OCI-LY7 (cell line): ENCODE measurements at places on chromosomes 13 and 19. TPM values are rescaled to one million over a fixed set of nuclear protein-coding genes. Genes with fewer than 3 reads are reported as not detected.

DNAJC15 gene
- total RNA-seq = not detected in 2 replicates

SRRM5 gene
- 0.61 and 0.85 TPM in 2 replicates for total RNA-seq

RASAL3 gene
- 52.0 and 53.3 TPM in 2 replicates for total RNA-seq

LILRA1 gene
- not detected in 2 replicates for total RNA-seq

SIGLEC5 gene
- not detected in 2 replicates for total RNA-seq

PSPN gene
- 2.1 and 2.9 TPM in 2 replicates for total RNA-seq

ZNF563 gene
- total RNA-seq = 5.9 and 6.6 TPM in 2 replicates

NBEA gene
- 9.0 and 11.0 TPM in 2 replicates for total RNA-seq

GAS6 gene
- not detected in 2 replicates for total RNA-seq

DAND5 gene
- 0.77 and 0.84 TPM in 2 replicates for total RNA-seq

CDC16 gene
- total RNA-seq = 48.7 and 54.8 TPM in 2 replicates

KLK5 gene
- not detected in 2 replicates for total RNA-seq

TNFSF9 gene
- 16.1 and 20.9 TPM in 2 replicates for total RNA-seq

EXOC3L2 gene
- total RNA-seq = not detected in 2 replicates

ELAVL1 gene
- total RNA-seq = 162 and 168 TPM in 2 replicates

TUBB4A gene
- total RNA-seq = 12.6 and 16.0 TPM in 2 replicates

TJP3 gene
- total RNA-seq = 1.8 and 2.3 TPM in 2 replicates

ZNF497 gene
- 4.5 and 6.1 TPM in 2 replicates for total RNA-seq

ZNF541 gene
- not detected in 2 replicates for total RNA-seq

CYP4F3 gene
- total RNA-seq = not detected in 2 replicates

IGFL3 gene
- total RNA-seq = not detected in 2 replicates

ZNF677 gene
- not detected in 2 replicates for total RNA-seq

GPX4 gene
- 148 and 156 TPM in 2 replicates for total RNA-seq

KLK8 gene
- not detected in 2 replicates for total RNA-seq

ZNF846 gene
- total RNA-seq = 10.9 and 16.6 TPM in 2 replicates

SIAH3 gene
- total RNA-seq = not detected in 2 replicates

ZNF729 gene
- not detected in 2 replicates for total RNA-seq

KLK11 gene
- not detected in 2 replicates for total RNA-seq

KIR3DL2 gene
- not detected in 2 replicates for total RNA-seq

CASP14 gene
- total RNA-seq = not detected in 2 replicates

TUBA3C gene
- total RNA-seq = not detected in 2 replicates

KRTDAP gene
- not detected in 2 replicates for total RNA-seq

ELSPBP1 gene
- total RNA-seq = not detected in 2 replicates

ADAMTSL5 gene
- 0.34 TPM in 1 of 2 replicates, not detected in the other for total RNA-seq

TNFAIP8L1 gene
- 22.7 and 24.3 TPM in 2 replicates for total RNA-seq

HIF3A gene
- total RNA-seq = not detected in 2 replicates

CD177 gene
- not detected in 2 replicates for total RNA-seq

ZFP30 gene
- total RNA-seq = 12.8 and 13.5 TPM in 2 replicates

SHD gene
- not detected in 2 replicates for total RNA-seq

LRRC63 gene
- not detected in 2 replicates for total RNA-seq

CCDC70 gene
- not detected in 2 replicates for total RNA-seq

IL27RA gene
- total RNA-seq = 6.0 and 9.0 TPM in 2 replicates

KLK3 gene
- total RNA-seq = not detected in 2 replicates
